Activated naive CD4-positive, alpha-beta T cell (primary cell): ENCODE measurements at places on chromosomes 3 and 15.

GRCh38 chr3:32401556-32402081 is 10.0 kb downstream of the CMTM7 start:
- peak; percentile 52 for DNase-seq

DNA sequence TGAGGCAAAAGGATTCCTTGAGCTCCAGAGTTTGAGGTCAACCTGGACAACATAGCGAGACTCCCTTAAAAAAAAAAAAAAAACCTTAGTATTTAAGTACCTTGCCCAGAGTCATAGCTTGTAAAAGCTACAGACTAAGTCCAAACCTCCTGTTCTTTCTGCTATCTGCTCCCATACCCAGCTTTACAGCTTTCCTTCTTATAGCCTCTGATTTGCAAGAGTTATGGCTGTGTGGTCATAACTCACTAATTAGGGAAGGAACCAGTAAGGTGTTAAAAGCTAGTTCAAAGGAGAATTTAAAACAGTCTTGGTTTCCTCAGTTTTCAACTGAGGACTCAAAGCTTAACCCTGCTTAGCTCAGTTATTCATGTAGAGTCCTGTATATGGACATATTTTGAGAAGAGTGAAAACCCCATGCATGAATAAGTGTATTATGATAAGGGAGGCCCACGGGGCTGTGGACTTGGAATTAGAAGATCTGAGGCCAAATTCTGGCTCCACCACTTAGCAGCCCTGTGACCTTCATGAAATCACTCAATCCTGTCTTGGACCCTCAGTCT is 135.5 kb upstream of the SMAD3 start:
- no peak for DNase-seq

DNA sequence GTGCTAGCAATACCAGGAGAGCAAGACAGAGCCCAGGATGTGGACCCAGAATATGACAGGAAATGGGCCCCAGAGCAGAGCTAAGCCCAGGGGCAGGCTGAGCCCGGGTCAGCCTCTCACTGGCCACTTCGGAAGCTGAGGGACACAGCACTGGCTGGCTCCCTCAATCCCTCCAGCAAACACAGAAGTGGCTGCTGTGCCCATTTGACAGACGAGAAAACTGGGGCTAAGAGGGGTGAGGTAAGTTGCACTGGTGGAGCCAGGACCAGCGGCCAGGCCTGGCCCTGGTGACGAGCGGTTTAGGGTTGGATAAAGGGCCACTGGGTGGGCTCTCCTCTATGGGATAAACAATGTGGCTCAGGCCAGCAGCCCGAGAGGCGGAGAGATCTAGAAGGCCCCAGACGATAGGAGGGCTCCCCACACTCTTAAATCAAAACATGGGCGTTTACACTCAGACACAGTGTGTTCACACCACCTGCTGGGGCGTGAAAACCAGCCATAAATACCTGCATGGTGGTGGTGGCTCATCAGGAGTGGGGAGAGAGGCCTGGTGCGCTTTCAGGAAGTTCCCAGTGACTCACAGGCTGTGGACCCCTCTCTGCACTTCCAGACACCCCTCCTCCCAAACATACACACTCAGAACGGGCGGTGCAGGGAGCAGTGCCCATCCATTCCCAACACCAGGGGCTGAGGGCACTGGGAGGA is 12.0 kb upstream of the LINGO1 start:
- DNase-seq, result no peak

GRCh38 chr3:186759231-186759930 is 24.0 kb upstream of the EIF4A2 start:
- no peak for DNase-seq

DNA sequence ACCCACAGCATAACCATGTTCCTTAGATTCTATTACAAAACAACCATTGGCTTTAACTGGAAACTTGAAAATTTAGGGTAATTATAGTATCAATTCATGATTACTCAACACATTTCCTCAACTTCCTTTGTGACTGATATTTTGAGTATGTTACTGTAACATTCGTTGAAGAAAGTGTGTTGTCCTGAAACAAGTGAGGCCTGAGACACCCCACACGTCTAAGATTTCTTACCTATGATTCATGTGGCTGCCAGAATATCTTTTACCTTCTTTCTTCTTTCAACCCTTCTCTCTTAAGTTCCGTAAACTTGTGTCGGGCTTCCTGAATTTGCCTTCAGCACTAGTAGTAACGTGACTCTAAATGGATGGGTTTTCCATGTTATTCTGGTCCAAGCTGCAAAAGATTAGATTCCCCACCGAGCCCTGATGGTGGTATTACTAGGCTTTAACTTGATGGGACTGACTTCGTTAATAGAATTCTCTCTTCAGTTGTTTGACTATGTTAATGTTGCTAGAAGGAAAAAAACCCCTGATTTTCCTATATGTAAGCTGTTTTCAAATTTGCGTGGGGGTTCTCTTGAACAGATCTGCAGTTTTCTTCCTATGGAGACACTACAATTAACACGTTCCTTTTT is 296.0 kb upstream of the ICE2 start:
- DNase-seq, result no peak

- DNase-seq, result no peak
Observed at GRCh38 chr3:188686324-188686723, 485.4 kb upstream of the TPRG1 start.

GRCh38 chr3:106006571-106006970 is 137.8 kb upstream of the CBLB start:
- no peak for DNase-seq

DNA sequence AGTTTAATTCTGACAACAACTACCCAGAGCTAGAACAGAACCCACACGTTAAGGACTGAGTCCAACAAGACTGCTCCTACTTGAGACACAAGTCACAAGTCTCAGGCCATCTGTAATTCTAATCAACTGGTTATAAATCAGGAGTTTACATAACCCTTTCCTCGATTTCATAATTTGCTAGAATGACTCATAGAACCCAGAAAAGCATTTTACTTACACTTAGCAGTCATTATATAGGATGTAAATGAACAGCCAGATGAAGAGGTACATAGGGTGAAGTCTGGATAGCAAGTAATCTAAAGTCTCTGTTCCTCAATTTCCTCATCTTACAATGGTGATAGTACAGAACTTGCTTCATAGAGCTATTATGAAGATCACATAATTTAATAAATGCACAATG is 1018.2 kb downstream of the DIPK2A start:
- no peak for DNase-seq

- no peak for DNase-seq
Observed at GRCh38 chr3:94225148-94225865, 162.4 kb downstream of the NSUN3 start.

DNA sequence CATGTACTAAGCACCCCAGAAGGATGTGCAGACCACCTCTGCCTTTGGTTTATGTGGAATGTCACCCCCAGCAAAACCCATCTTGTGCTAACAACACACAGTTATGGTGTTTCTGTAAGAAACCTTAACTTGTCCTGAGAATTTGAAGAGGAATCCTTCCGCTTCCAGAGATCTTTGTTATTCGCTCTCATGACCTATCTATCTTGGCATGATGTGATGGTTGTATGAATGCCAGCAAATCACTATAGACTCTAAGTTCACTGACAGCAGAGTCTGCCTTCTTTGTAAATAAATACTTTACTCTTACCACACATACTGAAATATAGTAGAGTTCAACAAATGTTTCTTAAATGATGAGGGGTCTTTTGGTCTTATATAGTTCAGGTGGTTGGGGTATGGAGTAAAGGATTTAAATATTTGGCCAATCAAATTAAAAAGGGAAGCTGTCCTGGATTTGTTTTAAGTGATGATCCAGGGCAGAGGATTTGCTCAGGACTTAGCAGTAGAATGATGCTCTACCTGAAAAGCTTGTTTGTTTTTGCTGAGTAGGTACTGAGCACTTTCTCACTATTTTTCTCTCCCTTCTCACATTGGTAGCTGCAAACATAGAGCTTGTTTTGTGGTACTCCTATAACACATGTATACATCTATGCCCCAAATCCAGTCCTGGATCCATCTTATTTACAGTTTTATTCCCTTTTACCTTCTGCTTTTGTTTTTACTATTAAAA is 27.9 kb upstream of the RTP1 start:
- DNase-seq, result no peak

- no peak for DNase-seq
Observed at GRCh38 chr3:40961104-40961857, 238.0 kb upstream of the CTNNB1 start.

GRCh38 chr15:72722071-72722696 is 36.2 kb downstream of the BBS4 start:
- DNase-seq, result peak; percentile 63

DNA sequence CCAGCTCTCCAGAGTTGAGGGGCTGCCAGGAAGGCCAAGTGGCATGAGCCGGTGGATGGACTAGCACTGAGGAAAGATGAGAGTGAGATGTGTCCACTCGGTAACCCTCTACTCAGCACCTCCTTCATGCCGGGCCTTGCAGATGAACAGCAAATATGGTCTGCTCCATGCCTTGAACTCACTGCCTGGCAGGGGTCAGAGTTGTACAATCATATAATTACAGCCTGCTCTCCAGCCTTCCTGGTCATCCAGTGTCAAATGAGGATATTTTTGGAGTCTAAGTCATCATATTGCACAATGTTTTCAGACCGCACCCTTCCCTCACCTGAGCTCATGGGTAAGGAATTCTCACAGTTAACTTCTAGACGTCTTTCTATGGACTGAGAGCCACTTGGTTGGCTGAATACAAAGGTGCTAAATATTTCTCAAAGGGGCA is 4.9 kb downstream of the MGLL start:
- no peak for DNase-seq

DNA sequence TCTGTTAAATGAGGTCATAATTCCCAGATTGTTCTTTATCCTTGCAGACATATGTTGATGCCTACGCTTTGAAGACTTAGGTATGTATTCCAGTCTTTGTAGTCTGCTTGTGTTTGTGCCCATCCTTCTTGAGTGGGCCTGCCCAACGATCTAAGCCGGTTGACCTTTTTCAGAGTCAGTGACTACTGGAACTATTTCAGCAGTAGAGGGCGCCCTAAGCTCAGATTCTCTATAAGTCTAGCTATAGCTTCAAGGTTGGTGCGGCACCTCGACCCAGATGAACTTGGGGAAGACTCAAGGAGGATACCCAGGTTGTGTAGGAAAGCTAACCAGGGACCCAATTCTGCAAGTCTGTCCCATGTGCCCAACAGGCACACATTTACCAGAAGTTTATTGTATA is 228.8 kb upstream of the PPP2R3A start:
- DNase-seq, result no peak

DNA sequence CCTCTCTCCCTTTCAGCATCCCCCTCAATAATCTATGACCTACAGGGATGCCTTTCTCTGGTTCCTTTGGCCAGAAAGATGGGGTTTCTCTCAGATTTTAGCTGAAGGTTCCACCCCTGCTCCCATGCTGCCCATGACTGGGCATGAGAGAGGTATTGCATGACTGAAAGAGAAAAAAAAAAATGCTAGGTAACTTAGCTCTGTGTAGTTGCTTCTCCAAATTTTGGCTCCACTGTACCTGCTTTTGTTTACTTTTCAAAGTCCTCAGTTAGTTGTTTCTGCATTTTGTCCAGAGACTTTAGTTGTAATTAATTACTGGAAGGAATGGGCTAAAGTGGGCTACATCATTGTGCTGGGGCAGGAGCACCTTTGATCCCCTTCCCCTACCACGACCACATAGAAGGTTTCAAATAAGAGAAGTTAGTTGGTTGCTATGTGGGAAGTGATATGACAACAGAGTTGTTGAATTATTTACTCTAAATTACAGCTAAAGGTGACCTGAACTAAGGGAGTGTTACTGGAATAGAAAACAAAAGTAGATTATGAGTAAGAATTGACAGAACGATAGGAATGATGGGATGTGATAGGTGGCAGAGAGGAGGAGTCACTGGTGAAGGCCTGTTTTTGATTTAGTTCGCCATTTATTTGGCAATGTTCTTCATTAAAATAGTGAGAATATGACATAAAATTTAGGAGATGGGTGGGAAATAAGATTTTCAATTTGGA is 605.4 kb upstream of the NR2F2 start:
- no peak for DNase-seq

DNA sequence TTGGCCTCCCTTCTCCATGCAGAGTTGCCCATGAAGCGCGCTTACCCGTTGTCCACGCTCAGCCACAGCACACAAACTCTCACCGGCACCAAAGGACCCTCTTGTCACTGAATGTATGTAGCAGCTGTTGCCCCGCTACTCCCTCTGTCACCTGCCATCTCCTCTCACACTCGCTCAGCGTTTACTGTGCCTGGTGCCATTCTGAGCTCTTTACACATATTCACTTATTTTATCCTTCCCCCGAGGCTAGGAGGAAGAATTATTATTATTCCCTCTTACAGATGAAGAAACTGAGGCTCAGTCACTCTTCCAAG is 41.7 kb upstream of the PRR23E start:
- DNase-seq, result no peak

DNA sequence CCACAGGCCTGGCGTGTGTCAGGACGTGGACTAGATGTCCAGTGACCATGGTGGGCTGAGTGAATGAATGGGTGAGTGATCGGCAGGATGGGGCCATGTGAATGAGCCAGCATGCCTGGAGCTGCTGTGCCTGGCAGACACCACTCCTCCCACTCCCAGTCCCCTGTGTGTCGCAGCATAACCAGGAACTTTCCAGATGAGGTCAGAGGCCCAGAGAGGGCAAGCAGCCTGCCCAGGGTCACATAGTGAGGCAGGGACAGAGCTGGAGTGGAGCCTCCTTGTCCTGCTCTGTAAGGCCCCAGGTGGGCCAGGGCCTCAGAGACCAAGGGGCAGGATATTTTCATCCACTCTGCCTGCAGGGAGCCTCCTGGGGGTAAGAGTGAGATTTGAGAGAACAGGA is 6.4 kb downstream of the IQSEC1 start:
- no peak for DNase-seq

DNA sequence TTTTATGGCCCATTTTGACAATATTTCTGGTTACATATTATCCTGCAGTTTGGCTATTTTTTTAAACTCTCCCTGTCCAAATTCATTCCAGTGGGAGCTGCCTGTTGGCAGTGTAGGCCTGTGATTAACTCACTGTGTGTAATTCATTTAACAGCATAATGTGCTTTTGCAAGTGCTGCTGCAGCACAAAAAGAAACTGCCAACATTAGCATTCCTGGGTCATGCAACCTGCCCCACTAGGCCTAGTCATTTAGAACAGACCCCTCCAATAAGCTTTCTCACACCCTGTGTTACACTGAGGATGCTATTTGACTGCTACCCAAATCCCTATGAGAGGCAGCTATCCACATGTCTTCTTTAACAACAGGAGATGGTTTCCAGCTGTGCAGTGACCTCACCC is 251.2 kb upstream of the UBE2E2 start:
- DNase-seq, result no peak

DNA sequence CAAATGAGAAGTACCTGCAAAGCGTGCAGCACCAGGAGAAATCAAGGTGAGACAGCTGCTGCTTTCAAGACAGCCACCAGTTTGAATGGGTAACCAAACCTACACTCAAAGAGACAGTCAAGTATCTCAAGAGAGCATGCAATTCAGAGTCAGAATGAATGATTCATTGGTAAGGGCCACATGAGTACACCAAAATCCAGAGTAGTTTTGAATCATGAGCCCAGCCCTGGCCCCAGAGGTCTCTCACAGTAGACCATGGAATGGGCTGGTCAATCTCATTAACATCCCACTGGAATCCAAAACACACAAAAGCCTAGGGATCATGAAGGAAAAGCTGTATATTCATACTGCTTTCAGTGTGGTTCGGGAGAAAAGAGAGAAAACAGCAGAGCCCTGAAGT is 242.8 kb downstream of the TBL1XR1 start:
- no peak for DNase-seq
